ENCODE measurements at places on chromosomes 5 and 9. TPM values are rescaled to one million over a fixed set of nuclear protein-coding genes. Genes with fewer than 3 reads are reported as not detected.

PCDHA1 gene
- not detected for total RNA-seq

TMEM215 gene
- total RNA-seq = not detected

HTR1A gene
- total RNA-seq = not detected

IL9 gene
- total RNA-seq = 0.51 TPM

PCDHGA11 gene
- 0.32 TPM for total RNA-seq

RAD50 gene
- 28.4 TPM for total RNA-seq

DDX4 gene
- 0.83 TPM for total RNA-seq

CEP72 gene
- total RNA-seq = 22.5 TPM

TMC1 gene
- 0.27 TPM for total RNA-seq

IL13 gene
- 130 TPM for total RNA-seq

PTGES gene
- total RNA-seq = not detected

STARD4 gene
- 85.5 TPM for total RNA-seq

TLR4 gene
- total RNA-seq = not detected

OR2K2 gene
- not detected for total RNA-seq

TAS2R1 gene
- total RNA-seq = not detected

PCDHB13 gene
- not detected for total RNA-seq

PHF24 gene
- not detected for total RNA-seq

SLC45A2 gene
- total RNA-seq = 0.34 TPM

CNTRL gene
- 89.2 TPM for total RNA-seq

DNAH5 gene
- total RNA-seq = not detected

CDKN2B-AS1 gene
- total RNA-seq = 4.8 TPM

PCDH12 gene
- total RNA-seq = 0.81 TPM

ERBIN gene
- total RNA-seq = 57.3 TPM

BHMT2 gene
- not detected for total RNA-seq

NIPAL4 gene
- total RNA-seq = 0.54 TPM

All from T-helper 1 cell treated with Interleukin-12 subunit alpha and Interleukin-12 subunit beta and Interleukin-4 antibody, amounts not matched to agents 30 ng/mL and 1 ng/mL, for 36 hours (primary cell).